ENCODE measurements at places on chromosomes 3 and 15. TPM values are rescaled to one million over a fixed set of nuclear protein-coding genes. Genes with fewer than 3 reads are reported as not detected.

The TMEM40 gene
- not detected for polyA plus RNA-seq

The SLC9C1 gene
- polyA plus RNA-seq = 0.98 TPM

The GOLGA6L10 gene
- not detected for polyA plus RNA-seq

The SPINT1 gene
- 4.2 TPM for polyA plus RNA-seq

The P4HTM gene
- 14.9 TPM for polyA plus RNA-seq

The NOX5 gene
- polyA plus RNA-seq = not detected

DNA sequence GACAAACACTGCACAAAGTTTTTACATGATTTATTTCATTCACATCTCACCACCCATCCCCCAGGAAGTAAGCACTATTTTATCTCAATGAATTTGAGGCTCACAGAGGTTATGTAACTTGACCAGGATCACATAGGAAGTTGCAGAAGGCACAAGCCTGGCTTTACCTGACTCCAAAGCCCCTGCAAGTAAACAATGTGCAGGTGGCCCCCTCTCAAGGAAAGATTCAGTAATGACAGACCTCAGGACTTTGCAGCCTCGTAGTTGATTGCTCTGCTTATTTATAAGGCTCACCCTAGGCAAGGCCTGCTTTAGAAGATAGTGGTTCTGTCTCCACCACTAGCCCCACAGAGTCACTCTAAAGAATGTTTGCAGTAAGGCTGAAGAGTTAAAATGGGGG, 79.8 kb upstream of the MDFIC2 start:
- DNase-seq = no peak

- DNase-seq = no peak
These were observed 50.3 kb downstream of the BTLA start for GRCh38 chr3:112448939-112449338.

GRCh38 chr3:50525987-50526386, 22.6 kb upstream of the CACNA2D2 start:
- DNase-seq = no peak

DNA sequence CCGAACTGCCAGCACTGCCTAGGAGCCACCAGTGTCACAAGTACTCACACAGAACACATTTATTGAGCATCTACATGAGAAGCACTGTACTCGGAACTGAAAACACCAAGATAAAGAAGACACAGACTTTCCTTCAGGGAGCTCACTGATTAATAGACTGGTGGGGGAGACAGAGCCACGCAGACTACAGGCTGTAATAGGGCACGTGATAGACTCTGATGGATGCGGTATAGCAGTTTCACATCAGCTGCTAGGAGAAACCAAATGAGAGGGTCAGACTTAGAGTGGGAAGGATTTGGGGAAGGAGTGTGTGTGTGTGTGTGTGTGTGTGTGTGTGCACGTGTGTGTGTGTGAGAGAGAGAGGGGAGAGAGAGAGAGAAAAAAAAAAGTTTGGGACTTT, 12.1 kb downstream of the EPHB1 start:
- no peak for DNase-seq

DNA sequence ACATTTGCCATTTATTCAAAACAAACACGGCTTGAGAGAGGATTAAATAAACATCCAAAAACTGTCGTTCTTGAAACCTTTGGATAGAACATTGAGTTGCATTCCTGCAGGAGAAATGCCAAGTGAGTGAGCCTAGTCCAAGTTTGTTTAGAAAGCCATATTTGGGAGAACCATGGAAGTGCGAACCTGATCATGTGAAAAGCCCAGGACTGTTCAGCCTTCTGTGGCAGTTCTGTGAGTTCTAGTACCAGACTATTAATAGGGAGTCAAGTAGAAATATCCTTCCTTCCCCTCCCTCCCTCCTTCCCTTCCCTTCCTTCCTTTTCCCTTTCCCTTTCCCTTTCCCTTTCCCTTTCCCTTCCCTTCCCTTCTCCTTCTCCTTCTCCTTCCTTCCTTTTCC, 470.4 kb downstream of the LPP start:
- no peak for DNase-seq

DNA sequence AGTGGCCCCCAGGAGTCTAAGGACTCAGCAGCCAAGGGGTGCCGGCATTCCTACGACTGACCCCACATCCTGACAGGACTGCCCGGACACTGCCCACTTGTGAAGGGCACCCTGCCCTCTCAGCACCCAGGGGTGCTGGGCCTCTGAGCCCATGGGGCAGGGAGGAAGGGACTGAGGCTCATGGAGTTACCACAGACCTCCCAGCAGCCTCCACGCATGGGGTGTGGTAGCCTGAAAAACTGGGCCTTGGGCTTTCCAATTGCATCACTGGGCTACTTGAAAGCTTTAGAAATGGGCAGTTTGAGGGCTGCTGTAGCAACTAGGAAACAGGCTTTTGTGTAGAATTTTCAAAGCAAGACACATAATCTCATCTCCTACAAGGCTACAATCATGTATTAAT, 13.2 kb downstream of the TKT start:
- no peak for DNase-seq

GRCh38 chr3:24483873-24484272, 10.8 kb downstream of the THRB start:
- DNase-seq = no peak

DNA sequence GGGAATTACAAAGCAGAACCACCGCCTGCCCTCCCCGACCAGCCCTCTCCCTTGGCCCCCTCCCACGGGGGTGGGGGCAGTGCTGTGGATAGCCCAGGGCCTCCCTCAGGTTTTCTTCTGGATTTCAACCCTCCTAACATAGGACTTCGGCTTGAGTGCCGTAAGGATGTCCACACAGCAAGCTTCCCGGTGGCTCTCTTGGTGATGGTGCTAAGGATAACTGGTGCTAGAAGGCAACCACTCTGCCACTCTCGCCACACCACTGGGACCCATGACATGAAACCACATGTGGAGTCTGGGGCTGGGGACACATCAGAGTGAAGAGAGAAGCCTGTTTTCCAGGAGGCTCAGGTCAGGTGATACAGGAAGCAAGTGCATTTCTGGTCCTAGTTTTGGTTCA, 35.4 kb downstream of the SCN5A start:
- no peak for DNase-seq

GRCh38 chr15:67066959-67067853, 1.8 kb downstream of the SMAD3 start:
- DNase-seq = no peak

- DNase-seq = no peak
These were observed 464.3 kb downstream of the EPHA3 start for GRCh38 chr3:89571707-89572106.

- DNase-seq = no peak
These were observed 41.9 kb upstream of the SLC6A1 start for GRCh38 chr3:10950476-10951294.
